Progenitor cell of endocrine pancreas (in vitro differentiated cells): ENCODE measurements at places on chromosomes 7 and 10.

- no peak for DNase-seq
Measured at GRCh38 chr7:151859111-151859947, 17.6 kb downstream of the PRKAG2 start.

DNA sequence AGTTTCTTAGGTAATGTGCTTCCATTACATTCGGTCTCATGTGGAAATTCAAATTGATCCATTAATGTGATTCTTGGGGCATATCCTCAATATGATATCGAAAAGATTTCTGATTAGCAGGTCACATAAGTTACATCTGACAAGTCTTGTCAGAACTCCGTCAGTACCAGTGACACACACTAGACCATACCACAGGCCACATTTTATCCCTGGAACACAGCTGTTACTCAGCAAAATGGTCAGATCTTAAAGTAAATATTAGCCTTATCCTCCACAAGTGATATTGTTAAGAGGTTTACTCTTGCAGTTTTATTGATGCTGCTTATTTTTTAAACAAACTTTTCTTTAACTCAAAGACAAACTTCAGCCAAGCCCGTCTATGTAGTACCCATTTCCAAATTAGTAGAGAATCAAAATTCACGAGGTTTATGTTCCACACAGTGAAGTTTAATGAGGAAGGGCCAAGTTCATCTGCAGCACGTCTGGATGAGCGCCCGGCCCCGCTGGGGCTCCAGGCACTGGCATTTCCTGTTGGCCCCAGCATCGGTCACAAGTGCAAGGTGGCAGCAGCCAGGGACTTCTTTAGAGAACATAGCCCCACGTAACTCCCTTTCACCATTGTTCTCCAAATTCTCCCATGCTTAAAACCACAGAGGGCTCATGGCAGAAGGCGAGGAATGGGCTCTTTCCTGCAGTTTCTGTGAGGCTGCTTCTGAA is 132.2 kb downstream of the VIPR2 start:
- no peak for DNase-seq

GRCh38 chr7:50826371-50827172 is 43.9 kb upstream of the GRB10 start:
- no peak for DNase-seq

GRCh38 chr10:58280477-58280876 is 11.5 kb downstream of the CISD1 start:
- no peak for DNase-seq

DNA sequence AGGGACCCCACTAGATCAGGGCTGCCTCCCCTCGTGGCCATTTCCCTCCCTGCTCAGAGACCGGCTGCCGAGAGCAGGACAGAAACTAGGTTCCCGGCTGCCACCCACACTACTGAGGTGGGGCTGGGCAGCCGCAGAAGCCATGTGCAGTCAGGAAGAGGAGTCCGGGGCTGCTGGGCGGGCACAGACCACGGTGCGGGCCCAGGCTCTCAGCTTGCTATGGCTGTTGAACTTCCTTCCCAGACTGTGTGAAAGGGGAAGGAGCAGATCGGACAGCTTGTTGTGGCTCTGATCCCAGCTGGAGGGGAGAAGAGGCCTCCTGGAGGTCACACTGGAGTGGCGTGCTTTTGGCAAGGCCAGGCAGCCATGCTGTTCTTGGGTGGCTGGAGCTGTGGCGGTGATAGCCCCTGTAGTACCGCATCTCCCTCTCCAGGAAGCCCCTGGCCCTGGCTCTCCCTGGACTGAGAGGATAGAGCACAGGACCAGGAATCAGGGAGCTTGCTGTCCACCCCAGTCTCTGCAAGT is 56.8 kb downstream of the HK1 start:
- DNase-seq: no peak
